GM18507 (cell line): ENCODE measurements at places on chromosomes 6 and 20.

DNA sequence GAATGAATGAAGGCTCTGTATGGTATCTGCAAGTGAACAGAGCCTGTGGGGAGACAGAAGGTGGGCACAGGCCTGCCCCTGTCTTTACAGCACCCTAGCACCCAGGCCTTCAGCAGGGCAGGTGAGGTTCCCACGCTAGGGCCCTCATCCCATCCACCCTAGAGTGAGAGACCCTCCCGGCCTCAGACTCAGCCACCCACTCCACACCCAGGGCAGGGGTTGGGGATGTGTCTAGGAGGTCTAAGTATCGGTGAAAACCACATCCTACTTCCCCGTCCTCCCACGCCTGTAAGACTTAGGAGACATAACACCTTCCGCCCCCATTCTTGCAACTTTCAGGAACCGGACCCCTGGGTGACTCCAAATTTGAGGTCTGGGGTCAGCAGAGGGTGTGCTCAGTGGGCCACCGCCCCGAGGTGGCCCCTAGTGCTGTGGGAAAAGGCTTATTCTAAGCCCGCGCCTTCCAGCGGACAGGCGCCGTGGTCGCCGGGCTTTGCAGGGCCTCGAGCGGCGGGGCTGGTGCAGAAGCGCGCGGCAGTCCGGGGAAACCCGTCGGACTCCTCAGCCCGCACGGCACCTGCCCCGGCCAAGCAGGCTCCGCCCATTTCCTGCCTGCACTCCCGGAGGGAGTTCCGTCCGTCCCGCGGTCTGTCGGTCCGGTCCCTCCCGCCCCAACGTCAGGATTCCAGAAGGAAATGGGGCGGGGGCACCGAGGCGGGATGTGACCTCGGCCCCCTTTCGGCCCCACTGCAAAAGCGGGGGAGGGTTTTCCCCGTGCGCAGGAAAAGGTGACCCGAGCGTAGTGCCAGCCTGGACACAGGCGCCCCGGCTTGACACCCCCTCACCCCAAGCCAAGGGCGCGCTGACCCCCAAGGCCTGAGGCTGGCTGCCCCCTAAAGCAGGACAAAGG, 868 bp downstream of the SAMD10 start:
- DNase-seq, result no peak

- no peak for DNase-seq
These were observed 857.0 kb downstream of the KIF16B start for GRCh38 chr20:15716256-15716655.

GRCh38 chr20:47944682-47945081, 159.4 kb upstream of the SULF2 start:
- DNase-seq, result no peak

GRCh38 chr20:40519918-40520317, 169.1 kb downstream of the MAFB start:
- DNase-seq, result no peak

DNA sequence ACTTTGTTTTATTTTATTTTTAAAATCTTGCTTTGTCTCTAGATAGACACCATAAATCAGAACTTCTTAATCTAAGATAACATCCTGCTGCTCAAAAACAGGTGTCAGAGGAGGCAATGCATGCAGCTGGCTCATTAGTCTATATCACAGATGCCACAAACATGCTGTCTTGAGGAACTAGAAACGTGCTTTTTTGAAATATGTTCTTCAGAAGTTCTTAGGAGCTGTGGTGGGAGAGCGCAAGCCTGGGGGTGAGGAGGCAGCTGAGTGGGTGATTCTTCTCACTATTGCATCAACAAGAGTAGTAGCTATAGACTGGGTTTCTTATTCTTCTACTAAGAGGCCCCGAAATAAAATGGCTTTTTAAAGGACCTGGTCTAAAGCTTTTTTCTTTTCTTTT, 23.4 kb downstream of the IL22RA2 start:
- no peak for DNase-seq

DNA sequence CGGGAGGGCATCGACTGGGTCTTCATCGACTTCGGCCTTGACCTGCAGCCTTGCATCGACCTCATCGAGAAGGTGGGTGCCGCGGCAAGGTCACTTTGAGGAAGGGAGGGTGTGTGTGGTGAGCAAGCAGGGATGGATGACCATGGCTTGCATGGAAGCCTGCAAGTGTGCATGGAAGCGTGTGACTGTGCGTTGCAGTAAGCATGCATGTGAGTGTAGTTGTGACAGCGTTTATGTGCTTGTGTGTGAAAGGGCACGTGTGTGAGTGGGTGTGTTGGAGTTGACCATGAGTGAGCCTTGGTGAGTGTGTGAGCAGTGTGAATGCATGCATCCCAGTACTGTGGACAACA, 32.5 kb downstream of the MYH7B start:
- DNase-seq, result no peak

- no peak for DNase-seq
These were observed 493.3 kb downstream of the ADGRB3 start for GRCh38 chr6:69128411-69128810.

DNA sequence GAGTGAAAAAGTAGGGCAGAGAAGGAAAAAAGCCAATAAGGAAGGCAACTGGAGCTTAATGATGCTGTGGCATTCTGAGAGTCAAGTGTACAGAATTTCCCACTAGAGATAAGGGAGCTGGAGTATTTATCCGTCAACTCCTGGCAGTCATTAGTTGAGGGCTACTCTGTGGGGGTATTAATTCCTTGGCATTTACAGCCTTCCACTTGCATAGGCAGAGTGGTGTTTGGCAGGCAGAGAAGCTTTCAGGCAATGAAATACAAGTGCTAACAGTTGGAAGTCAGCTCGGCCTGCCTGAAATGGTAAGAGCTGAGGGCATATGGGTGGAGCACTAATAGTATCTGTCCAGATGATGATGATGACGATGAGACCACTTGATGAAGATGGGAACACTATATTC, 207.3 kb upstream of the FLRT3 start:
- DNase-seq, result no peak

DNA sequence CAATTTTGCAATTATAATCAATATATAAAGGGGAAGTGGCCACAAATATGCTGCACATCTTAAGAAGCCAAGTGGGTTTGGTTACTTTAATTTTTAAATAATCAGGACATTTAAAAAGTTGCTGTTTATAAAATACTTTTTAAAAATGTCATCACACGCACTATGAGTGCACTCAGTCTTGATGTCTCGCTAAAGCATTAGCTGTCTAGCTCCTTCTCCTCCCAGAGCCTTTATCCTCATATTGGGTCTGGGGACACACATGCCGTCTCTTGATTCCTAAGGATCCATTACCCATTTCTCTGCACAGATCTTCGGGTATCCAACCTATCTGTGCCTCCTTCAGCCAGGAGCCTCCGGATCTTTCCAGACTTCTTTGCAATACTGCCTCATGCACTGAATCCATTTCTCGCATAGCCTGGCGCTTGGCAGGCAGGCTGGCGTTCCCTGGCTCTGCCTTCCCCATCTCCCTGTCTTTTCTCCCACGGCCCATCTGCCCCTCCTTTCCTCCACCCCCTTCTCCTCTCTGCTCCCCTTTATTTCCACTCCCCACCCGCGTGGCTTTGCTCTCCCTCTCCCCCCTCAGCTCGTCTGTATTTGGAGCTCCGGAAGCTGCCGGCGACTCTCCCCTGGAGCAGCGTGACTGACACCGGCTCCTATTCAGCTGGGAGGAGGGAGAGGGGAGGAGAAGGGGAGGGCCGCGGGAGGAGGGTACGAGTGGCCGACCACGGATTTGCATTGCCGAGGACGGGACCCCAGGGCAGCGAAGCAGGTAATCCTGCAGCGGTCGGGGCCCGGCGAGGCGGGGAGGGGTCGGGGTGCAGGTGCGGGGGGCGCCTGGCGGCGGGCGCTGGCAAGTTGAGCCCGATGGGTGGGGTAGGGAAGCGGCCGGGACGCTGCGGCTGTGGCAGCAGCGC, at the start of gene CAP2:
CAP2 (plus strand) TSS at position 618 of the 914 bp plus-strand sequence. CDS start 27,961 bp downstream, outside the sequence.
- no peak for DNase-seq

DNA sequence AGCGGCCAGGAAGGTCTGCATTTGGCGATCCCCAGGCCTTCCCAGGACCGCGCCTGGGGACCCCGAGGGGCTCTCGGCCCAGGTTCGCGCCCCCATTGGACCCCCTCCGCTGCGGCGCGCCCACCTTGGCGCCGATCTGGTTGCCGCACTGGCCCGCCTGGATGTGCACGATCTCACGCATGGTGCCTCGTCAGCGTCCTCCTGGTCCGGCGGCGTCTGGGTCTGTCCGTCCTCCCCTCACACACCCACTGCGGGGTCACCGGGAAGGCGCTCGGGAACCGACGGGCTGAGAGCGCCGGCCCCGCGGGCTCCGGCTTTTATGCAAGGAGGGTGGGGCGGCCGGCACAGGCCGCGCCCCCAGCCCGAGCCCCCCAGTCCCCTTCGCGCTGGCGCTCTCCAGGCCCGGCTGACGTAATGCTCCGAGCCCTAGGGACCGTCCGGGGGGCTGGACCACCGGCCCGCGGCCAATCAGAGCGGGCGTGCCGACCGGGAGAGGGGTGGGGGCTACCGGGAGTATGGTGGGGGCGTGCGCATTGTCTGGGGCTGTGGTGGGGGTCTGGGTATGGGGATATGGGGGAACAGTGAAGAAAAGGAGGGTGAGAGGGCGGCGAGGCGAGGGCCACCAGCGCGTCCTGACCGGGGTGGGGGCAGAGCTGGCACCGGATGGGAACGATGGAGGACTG, at the start of gene TUBB2B:
TUBB2B (minus strand) TSS at position 291 of the 683 bp plus-strand sequence; CDS start at position 181, 110 bp downstream.
- no peak for DNase-seq

GRCh38 chr6:50851049-50851845, 32.6 kb downstream of the TFAP2B start:
- no peak for DNase-seq

DNA sequence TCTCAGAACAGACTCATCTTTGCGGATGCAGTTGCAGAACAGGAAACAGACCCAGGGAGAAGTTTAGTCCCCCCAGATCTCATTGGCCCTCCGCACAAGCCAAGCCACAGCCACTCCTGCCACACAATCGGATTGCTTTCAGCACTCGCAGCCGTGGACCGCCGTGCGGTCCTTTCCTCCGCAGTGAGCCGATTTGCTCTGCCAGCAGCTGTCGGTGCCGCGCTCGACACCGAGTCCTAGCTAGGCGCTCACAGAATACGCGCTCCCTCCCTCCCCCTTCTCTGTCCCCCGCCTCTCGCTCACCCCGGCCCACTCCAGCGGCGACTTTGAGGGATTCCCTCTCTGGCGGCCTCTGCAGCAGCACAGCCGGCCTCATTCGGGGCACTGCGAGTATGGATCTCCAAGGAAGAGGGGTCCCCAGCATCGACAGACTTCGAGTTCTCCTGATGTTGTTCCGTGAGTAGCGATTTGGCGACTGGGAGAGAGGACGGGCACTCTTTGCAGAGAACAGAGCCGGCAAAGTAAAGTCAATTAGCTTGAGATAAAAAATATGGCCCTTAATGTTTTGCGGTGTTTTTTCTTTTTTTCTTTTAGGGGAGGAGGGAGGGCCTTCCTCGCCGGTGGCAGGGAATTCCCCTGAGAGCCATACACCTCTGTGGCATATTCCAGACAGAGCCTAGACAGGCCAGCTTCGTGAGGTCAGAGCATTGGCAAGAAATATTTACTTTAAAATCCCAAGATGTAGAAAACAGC, at the start of gene LAMP5:
LAMP5 (plus strand) TSS at position 130 of the 753 bp plus-strand sequence; CDS start at position 393, 263 bp downstream.
- DNase-seq, result no peak

DNA sequence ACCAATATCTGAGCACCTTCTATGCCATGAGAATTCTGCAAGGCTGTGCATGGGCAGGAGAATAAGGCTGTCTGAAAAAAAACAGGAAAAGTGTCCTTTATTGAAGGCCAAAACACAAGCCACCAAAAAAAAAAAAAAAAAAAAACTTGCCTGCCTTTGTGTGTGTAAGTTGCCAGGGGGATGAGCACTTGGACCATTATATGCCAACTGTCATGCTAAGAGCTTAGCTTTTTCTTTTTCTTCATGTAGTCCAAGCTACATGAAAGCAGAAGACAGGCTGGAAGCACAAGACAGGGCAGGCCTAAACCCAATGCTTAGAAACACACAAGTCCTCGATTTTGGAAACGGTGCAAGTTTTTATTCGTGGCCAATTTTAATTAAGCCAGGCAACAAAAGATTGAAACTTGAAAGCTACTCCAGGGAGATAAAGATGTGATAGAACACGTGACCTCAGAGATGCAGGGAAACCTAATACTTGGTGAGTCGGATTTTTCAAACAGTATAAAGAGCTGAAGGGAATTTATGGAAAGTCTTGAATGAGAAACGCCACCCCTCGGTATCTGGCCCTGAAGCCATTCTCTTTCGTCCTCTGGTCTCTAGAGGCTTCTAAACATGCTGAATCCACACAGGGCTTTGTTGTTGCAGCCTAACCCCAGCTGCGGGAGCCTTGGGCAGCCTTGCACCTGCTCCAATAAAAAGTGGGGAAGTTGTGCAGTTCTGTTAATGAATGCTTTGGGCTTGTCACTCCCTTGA, 8.6 kb downstream of the BMP7 start:
- DNase-seq, result no peak

GRCh38 chr6:84906514-84906913, 142.1 kb upstream of the TBX18 start:
- no peak for DNase-seq

DNA sequence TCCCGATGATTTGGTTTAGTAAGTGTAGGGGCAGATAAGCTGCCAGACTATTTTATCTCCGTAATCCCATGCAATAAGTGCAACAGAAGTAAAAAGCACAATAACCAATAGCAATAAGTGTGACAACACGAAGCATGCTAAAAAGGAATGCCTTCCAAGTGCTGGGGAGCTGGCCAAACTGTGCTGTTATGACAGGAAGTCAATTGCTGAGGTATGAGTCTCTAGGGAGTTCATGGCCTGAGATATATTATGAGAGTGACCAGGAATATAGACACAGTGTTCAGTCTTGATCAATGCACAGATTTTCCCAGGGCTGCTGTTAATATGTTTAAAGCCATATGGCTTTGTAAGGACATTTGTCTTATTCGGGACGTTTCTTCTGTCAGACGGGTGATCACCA, 10.5 kb upstream of the ANGPT4 start:
- no peak for DNase-seq

GRCh38 chr20:17593902-17594301, 24.0 kb downstream of the DSTN start:
- DNase-seq, result no peak

DNA sequence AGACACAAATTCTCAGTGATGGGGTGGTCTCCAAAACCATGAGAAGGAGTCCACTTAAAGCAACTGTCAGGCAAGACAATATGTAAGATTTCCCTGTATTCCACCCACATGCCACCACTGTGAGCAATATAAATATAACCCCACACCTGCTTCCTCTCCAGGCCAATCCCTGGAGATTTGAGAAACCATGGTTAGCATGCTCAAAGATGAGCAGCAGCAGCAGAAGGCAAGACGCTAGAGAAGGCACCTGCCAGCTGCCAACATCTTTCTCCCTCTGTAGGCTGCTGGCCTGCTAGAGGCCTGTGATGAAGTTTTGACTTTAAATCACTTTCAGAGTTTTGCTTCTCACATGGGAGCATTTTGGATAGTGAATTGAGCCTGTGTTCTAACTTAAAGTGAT, 7.9 kb upstream of the SOD2 start:
- DNase-seq, result no peak

GRCh38 chr20:9523636-9524035, 9.2 kb downstream of the LAMP5 start:
- no peak for DNase-seq

DNA sequence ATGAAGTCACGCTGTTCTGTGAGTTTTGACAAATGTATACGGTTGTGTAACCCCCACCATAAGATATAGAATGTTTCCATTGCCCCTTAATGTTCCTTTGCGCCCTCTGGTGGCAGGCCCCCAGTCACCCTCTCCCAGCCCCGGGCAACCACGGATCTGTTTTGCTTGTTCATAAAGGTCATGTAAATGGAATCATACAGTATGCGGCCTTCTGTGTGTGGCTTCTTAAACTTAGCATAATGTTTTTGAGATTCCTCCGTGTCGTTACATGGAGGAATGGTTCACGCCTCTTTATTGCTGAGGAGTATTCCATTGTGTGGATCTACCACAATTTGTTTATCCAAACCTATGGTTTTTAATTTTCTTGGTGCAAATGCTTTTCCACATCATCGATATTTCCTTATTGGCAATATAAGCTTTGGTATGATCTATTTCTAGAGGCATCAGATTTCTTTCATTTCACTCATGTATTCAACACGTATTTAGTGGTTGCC, 28.4 kb downstream of the LYRM2 start:
- peak; percentile 36 for DNase-seq
